LoVo (cell line): ENCODE measurements at places on chromosomes 7 and 10.

DNA sequence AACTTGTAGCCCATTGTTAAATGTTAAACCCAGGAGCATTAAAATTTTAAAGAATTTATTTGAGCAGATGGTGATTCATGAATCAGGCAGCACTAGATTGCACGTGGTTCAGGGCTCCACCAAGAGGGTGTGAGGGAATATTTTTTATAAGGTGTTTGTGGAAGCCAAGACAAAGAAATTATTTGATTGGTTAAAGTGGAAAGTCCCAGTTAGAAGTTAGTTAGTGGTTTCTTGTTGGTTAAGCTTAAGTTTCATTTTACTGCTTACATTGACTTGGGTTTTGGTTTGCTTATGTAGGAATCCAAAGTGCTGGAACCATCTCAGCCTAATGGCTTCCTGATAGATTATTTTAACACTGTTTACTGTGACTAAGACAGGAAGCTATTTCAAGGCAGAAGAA, 906.2 kb downstream of the LRMDA start:
- no peak for DNase-seq

GRCh38 chr7:23332910-23333612, 33.9 kb downstream of the MALSU1 start:
- peak; percentile 24 for DNase-seq

GRCh38 chr7:7868572-7868899, 100.1 kb upstream of the GLCCI1 start:
- DNase-seq: no peak

DNA sequence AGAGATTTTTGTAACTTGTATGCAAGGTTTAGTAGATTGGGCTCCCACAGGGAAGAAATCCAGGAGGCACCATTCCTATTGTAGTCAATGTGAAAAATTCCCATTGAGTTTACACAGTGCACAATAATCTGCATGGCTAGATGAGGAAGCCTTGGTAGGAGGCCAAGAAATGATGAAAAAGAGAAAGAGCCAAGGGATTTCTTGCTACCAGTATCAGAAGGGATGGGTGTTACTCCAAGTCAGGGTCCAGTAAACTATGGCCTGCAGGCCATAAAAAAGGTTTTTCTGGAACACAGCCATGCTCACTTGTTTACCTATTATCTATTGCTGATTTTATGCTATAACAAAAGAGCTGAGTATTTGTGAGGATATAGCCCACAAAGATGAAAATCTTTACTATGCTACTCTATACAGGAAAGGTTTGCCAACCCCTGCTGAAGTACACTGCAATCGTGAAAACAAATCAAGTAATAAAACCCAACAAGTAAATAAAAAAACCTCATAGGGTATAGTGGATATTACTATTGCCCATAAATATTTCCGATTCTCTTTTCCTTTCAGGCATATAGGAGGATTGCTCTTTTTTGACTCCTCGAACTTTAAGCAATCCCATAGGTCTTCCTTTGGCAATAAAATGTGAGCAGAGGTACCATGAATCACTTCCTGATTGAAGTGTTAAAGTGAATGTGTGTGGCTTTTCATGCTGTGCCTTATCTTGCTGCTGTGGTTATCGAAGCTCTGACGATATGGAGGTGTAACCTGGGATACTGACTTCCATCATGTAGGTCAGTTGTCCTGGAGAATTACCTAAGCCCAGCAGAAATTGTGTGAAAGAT, 256.3 kb upstream of the MAGI2 start:
- DNase-seq: peak; percentile 68

DNA sequence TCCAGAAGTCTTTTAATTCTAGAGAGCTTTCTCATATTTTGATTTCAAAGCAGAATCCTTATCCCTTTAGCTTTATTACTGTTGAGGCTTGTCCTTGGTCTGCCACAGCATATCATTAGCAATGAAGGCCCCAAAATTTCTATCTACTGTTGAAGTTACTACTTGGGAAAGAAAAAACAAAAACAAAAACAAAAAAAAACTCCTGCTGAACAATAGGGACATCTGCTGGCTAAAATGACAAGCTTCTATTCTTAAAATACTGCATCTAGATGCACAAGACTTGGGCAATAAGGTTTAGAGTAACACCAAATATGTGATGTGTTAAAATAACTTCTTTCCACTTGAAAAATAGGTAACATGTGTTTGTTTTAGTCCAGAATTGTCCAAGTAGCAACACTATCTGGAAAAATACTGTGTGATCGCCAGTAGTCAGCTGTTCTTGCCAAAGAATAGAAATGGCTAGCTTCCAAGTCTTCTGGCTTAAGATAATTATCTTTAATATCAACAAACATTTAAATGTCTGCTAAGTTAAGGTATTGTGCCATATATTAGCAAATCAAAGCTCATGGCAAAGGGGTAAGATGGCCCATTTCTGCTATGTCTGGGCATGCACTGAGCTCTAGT, 3.8 kb upstream of the DMTF1 start:
- peak; percentile 57 for DNase-seq

GRCh38 chr10:35797187-35797586, 155.1 kb upstream of the FZD8 start:
- DNase-seq: no peak

DNA sequence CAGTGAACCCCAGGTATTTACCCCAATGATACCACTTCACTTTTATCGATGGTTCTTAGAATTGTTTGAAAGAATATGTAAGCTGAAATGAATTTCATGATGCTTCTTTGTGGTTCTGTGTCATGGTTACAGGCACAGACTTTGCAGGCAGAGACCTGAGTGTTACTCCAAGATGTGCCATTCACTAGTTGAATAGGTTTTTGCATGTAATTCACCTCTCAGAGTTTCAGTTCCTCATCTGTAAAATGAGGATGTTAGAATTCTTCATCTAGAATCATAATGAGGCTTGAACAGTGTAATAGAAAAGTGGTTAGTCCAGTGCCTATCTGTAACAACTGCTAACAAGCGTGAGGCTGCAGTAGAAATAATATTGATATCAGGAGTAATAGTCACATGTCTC, 54.6 kb downstream of the VSTM2A start:
- no peak for DNase-seq

DNA sequence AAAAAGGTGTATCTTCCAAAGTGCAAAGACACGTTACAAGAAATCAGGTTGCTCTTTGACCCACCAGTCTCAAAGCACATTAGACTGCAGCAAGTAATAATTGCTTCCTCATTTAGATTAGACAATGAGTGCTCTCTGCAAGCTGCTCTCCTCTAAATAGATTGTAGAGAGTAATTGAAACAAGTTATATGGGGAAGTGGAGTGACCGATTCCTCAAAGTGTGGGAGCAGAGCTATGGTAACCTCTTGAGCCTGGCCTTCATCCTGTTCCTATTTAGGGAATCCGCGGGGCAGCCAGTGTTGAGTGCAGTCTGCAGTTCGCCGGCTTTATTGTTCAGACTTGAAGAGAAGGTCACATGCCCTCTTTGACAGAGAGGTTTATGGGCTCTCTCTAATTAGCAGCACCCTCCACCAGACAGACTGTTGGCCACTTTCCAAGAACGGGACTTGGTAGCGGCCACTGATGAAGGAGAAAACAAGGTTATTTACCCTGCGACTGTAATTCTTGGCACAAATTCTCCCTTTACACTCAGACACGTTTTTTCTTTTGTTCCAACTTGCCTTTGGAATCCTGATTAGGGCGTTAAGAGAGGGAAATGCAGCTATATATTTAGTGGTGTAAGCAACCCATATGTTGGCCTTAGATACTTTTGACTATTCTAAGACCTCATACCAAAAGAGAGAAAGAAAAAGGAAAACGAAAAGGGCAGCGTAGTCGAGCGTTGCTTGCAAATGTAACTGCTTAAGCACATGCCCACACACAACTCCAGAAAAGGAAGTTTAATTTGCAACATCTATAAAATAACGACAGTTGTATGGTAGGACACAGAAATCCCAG, 107.5 kb downstream of the REEP3 start:
- DNase-seq: peak; percentile 80

DNA sequence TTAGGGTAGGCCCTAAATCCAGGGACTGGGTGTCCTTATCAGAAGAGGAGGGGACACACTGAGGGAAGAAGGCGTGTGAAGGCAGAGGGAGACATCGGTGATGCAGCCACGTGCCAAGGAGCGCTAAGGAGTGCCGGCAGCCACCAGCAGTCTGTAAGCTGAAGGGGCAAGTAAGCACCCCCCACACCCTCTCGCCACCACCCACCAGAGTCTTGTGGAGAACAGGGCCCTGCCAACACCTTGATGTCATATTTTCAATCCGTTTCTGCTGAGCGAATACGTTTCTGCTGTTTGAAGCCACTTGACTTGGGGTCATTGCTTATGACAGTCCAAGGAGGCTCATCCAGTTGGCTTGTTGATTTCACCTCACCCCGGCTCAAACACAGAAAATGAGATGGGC, 37.9 kb downstream of the RGS10 start:
- no peak for DNase-seq

GRCh38 chr7:141500608-141501007, 50.6 kb upstream of the AGK start:
- DNase-seq: no peak

- DNase-seq: no peak
These were observed 38.9 kb downstream of the ADAMTS14 start for GRCh38 chr10:70711177-70711576.

GRCh38 chr7:35604595-35604994, 90.3 kb downstream of the HERPUD2 start:
- DNase-seq: no peak

GRCh38 chr7:100483090-100483721, 521 bp upstream of the NYAP1 start:
- DNase-seq: peak; percentile 83

DNA sequence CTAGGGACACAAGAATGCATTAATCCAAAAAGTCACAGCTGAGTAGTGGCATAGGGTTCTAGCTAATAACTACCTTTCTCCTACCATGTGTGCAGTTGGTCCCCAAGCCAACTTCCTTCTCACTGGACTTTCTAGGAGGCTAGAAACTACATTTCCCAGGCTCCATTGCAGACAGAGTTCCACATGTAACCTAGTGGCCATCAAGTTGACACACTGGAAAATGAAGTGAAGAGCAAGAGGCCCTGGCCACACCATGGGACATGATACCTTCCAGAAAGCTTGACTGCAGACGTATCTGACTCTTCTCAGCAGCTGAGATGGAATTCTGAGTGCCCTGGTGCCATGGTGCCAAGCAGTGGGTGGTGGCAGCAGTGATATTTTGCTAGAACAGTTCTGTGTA, 49.8 kb upstream of the TMEM273 start:
- no peak for DNase-seq

- DNase-seq: no peak
These were observed 135.6 kb downstream of the ATE1 start for GRCh38 chr10:121792198-121792597.
